Stimulated activated CD8-positive, alpha-beta memory T cell treated with anti-CD3 and anti-CD28 coated beads, Interleukin-15, amount 100 ng/mL, for 4 hours (primary cell): ENCODE measurements at places on chromosomes 4 and X.

- no peak for DNase-seq
Observed at GRCh38 chr4:87209182-87209581, 11.2 kb downstream of the KLHL8 start.

- DNase-seq = no peak
Observed at GRCh38 chr4:84496331-84496705, 2.8 kb downstream of the NKX6-1 start.

- no peak for DNase-seq
Observed at GRCh38 chrX:16060252-16060651, 63.1 kb upstream of the GRPR start.

DNA sequence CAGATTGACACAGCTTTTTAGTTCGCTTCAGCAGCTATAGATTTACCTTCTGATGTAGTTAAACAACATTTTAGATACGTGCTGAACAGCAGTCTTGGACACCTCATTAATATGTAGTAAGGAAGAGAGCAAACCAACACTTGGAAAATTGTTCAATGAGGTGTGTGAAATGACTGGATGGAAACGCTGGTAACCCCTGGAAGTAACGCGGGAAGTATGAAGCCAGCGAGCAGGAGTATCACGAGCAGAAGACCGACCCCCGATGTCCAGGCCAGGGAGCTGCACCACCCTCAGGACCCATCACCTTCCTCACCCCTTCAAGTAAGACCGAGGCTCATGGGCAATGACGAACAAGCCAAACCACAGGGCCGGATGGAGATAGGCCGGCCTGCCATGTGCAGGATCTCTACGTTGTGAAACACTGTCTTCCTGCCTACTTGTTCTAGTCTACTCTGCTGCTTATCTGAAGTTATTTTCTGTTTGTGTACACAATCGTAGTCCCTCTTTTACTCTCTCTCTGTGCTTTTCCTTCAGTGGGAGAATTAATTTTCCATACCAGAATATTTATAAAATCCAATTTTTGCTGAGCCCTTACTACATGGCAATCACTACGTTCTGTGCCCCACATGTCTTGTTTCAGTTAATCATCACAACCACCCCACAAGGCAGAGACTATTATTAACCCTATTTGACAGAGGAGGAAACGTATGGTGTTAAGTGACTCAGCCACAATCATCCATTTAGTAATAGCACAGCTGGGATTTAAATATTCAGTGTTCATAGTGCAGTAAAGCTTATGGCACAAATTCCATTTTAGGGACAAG is 221.7 kb downstream of the APBB2 start:
- DNase-seq = no peak

GRCh38 chr4:99389606-99390005 is 37.1 kb upstream of the ADH1C start:
- DNase-seq = no peak

DNA sequence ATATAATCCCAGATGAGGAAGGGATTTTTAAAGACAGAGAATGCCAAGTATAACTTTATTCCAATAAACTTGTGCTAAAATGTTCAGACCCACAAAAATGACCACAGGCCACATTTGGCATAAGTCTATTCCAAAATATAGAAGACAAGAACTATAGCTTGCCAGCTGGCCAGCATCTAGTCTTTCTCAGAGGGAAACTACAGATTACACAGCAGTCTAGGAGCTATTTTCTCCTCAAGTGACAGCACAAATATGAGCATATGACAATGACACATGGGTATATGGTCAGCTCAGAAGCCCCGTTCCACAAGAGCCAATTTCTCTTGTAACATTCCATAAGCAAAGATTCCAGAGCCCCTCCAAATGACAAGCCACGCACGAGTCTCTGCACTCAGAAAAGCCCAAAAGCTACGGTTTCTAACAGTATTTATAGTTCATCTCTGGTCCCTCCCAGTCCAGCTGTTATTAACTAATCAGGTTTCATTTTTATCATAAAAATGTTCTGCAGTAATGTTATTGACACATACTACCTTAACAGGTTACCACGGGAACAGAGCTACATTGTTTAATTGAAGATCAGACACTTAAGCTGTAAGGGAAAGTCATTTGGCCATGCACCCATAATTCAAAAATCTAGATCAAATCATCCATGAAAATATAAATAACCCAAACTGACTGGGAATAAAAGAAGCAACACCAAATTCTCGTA is 70.3 kb downstream of the RAB28 start:
- DNase-seq = no peak

DNA sequence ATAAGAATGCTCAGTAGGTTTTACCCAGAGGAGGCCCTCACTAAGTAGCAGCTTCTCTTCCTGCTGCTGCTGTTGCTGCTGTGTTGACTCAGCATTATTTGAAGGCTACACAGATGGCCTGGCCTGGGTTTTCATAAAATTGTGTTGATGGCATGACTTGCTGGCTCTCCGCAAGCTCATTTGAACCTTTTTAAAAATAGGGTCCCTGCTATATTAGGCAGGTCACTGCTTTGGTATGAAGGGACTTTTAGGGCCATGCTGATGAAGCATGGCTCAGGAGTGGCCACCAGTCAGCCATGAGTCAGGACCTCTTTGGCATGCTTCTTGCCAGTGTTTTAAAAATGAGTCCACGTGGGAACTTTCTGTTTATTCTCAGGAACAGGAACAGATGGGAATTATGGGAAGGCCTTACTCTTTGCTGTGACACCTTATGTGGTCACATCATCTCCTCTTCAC is 128.7 kb downstream of the MID1IP1 start:
- no peak for DNase-seq

DNA sequence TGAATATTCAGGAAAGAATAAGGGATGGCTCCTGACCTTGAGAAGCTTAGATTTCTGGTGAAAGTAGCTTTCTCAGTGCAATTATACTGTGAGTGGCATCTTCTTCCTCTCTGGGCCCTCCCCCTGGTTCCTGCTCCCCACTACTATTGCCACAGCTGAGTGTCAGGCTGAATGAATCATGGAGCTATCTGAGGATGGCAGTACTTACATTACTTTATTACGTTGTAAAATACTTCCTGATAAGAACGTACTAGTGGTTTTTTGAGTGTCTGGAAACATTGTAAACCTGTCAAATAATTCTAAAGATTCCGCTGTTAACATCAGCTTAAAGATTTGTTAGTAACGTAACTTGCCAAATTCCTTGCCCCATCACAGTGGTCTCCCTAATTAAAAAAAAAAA is 36.2 kb downstream of the ARHGAP10 start:
- no peak for DNase-seq

DNA sequence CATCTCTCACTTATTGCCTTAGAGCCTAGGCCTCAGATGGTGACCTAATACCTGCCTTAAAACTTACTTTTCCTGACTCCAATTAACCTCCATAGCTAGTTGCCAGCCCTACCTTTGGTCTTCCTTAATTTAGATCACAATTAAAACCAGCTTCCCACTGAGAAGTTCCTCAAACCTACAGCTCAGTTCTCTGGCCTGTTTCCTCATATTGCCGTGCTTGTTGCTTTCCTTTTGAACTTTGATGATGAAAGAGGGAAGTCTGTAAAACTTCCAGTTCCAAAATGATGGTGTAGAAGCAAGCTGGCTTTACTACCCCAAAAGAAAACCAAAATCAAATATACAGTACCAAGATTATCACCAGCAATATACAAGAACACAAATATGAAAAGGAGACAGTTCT is 28.9 kb upstream of the CAMK2D start:
- no peak for DNase-seq
